Fibroblast of lung (primary cell): ENCODE measurements at places on chromosomes 16 and 17. TPM values are rescaled to one million over a fixed set of nuclear protein-coding genes. Genes with fewer than 3 reads are reported as not detected.
A peak's percentile ranks its signal among the peaks of the same experiment; 100 is the strongest.

DNA sequence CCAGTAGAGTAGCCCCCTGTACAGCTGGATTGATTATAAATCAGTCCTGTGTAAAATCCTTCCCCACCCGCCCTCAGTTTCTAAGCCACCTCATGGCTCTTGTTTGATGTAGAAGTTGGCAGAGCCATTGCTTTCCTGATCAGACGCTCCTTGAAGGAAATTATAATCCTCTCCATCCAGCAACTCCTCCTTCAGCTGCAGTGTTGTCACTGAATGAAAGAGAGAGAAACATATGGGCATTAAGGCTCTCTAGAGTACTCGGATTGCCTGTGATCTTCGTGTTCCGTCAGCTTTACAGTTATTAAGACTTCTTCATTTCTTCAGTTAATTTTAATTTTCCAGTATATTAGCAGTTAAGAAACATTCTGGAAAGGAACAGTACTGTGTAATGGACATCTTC, 14.3 kb downstream of the NME2 start:
- no peak for DNase-seq

DNA sequence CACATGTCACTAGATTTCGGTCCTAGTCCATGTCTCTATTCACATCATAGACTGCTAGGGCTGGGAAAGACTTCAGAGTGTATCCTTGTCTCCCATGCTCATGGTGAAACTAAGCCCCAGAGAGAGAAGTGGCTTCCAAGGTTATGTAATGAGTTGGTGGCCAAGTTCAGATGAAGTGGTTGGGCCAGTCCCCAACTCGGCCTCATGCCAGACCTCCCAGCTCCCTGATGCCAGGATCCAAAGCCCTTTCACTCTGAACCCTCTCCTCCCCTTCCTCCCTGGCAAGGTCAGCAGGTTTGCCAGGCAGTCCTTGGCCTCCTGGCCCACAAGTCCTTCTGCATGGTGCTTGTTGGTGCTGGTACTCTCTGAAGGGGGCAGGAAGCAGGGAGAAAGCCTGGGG, 189.7 kb downstream of the AXIN2 start:
- DNase-seq: no peak

- no peak for DNase-seq
These were observed 75.1 kb downstream of the SHISA9 start for GRCh38 chr16:12976496-12976895.

GRCh38 chr17:10737168-10737622, 7.4 kb upstream of the TMEM220 start:
- peak; percentile 37 for DNase-seq

DNA sequence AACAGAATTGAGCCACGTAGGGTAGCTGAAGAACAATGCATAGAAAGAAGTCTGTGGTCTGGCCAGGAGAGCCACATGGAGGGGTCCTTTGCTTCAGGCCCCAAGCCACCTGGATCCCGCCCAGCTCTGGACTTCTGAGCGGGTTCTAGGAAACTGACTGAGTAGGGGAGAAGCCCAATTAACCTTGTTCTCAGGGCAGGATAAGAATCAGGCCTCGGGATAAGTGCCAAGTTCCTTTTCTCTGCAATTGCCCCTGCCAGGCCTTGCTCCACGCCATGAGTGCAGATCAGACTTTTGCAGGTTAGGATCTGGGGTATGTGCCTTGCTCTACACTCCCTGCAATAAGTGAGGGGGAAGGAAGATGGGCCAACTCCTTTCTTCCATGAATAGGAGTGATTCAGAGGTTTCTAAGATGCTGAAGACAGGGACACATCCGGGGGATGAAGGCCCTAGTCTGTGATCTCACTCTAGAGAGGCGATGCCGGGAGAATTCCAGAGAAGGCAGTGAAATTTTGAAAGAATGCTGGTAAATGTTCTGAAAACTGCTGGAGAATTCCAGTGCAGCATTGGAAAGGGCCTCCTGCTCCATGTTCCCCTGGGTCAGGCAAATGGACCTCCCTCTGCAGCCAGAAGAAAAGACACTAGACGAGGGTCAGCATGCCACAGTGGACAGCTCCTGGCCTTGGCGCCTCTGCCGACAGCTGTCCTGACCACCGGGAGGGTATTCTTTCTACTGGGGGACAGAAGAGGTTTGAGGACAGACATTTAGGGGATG, 5.8 kb downstream of the NEUROD2 start:
- no peak for DNase-seq

DNA sequence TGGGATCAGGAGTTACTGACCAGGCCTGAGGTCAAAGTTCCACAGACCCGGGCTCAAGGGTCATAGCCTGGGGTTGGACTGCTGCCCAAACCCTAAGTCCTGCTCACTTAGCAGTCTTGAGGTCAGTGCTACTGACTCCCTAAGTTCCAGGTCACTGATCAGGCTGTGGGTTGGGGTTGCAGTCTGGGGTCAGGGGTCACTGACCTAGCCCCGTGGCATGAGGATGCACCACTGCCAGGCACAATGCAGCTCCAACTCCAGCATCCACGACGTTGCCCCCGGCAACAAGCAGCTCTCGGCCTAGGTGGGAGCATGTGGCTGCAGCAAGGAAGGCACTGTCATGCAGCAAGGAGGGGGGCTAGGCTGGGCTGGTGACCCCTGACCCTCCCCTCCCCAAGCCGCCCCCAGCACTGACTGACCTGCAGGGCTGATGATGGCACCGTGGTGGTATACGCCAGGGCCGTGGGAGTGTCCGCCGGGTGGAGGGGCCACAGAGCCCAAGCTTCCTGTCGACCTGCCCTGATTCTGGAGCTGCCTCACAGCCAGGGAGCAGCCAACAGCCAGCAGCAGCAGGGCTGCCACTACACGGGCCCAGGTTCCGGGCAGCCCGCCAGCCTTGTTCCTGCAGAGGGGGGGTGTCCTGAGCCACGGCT, 1.1 kb downstream of the GGT6 start:
- no peak for DNase-seq

The TP53TG3 gene
- total RNA-seq: 0.17 TPM in 1 of 2 replicates, not detected in the other

The ZSCAN10 gene
- total RNA-seq: not detected in 2 replicates

The LPCAT2 gene
- total RNA-seq: 13.1 and 17.8 TPM in 2 replicates

The ZBTB4 gene
- 16.4 and 29.9 TPM in 2 replicates for total RNA-seq

The HES7 gene
- under 0.01 TPM in 1 of 2 replicates, not detected in the other for total RNA-seq

The NMT1 gene
- 73.2 and 124 TPM in 2 replicates for total RNA-seq

The KRT28 gene
- total RNA-seq: not detected in 2 replicates

The NHERF2 gene
- 16.9 and 21.5 TPM in 2 replicates for total RNA-seq
